HEK293T (cell line): ENCODE measurements at places on chromosomes 12 and 14.

GRCh38 chr14:102095871-102096568 is 9.2 kb upstream of the HSP90AA1 start:
- DNase-seq, result no peak

- DNase-seq, result no peak
These were observed 19.2 kb downstream of the NR2C1 start for GRCh38 chr12:95054206-95054605.

DNA sequence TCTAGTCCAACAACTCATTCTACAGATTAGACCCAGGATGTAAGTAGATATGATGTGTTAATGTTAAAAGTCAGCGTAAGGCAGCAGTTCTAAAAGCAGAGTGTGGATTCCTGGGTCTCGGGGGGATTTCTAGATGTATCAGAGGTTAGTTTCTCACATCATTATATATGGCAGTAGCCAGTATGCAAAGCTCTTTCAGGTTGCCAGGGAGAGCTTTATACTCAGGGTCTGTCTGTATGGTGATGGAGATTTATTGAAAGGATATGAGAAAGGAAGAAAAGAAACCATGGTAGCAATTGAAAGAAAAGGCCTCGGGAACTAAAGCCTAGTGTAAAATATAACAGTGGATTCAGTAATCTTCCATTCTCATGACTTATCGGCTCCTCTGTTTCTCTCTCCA is 26.2 kb upstream of the PAWR start:
- no peak for DNase-seq

DNA sequence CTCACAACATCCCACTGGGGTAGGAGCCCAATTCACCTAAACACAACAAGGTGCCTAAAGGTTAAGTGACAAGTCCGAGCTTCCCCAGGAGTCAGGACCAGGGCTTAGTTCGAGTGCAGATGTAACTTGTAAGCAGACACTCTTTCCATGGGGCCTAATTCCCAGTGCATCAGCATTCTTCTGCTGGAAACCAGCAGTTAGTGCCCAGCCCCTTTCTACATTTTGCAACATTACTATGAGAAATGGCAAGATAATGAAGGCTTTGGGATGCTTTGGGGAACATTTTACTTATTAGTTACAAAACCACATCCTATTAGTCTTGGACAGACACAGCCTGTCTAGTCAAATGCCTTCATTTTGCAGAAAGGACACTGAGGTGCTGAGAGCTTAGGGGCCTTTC is 179.8 kb downstream of the CALM1 start:
- no peak for DNase-seq
